ENCODE measurements at places on chromosomes 11 and 22. TPM values are rescaled to one million over a fixed set of nuclear protein-coding genes. Genes with fewer than 3 reads are reported as not detected.

DNA sequence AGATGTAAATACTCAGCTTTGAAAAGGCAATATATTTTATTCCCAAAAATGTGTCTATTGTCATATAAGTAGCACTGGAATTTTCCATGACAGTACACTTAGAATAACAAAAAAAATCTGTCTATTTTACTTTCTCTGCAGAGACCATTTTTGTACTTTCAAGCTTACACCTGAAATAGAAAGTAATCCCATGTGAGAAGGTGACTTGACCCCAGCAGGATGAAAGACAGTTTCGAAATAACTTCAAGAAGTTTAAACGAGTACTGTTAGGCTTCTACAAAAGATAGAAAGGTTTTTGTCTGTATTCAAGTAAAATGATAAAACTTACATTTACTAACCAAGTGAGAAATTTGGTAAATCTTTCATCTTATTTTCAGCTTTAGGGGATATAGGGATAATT lies 259.9 kb upstream of the CTSC start:
- DNase-seq = no peak

DNA sequence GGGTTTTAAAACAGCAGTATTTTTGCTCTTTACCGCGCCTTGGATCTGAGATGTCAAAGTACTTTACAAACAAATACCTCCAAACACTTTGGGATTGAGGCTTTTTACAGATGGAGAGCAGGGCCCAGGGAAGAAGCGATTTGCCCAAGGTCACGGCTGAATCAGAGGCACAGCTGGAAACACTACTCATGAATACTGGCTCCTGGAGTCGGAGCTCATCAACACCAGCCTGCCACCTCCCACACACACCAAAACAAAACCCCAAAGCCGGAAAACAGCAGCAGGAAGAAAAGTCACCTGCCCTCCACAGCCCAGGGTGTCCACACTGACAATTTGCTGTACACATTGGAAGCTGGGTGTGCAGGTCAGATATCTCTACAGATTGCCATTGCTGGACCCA lies 339.4 kb downstream of the CADM1 start:
- no peak for DNase-seq

GRCh38 chr11:66121466-66121865 lies 51.4 kb downstream of the PACS1 start:
- DNase-seq = no peak

DNA sequence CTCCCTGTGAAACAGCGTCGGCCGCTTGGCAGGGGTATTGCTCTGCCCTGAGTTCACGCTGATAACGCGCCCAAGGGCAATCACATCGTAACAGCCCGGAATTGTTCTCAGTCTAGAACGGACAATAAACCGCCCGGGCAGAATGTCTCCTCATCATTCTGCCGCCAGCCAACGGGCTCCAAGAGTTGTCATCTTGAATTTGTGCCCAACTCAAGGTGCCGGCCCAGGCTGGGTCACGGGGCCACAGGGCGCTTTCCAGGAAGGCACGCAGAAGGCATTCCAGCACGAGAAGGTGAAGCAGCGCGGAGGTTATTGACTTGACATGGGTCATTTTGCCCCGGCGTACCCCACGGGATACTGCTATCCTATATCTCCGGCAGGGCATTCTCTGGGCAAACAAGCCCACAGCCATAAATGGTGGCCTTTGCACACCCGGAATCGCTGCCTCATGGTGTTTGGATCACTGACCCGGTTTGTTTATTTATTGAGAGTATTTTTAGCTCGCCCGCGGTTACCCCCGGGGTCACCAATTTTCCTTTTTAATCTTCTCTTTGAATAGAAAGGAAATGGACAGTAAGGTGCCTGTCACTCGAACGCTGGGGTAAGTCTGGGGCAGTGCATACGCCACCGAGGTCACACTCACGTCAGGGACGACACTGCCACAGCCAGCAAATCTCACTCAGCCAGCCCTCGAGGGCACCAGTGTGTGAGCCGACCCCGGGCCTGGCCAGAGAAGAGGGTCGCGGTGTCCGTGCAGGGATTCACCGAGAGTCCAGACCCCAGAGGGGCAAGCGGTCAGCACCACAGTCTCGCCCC lies 72.4 kb upstream of the FGF3 start:
- no peak for DNase-seq

GRCh38 chr11:68810164-68810563 lies 31.6 kb downstream of the CPT1A start:
- peak; percentile 76 for DNase-seq

GRCh38 chr11:35163702-35164496 lies 24.9 kb downstream of the CD44 start:
- DNase-seq = no peak

DNA sequence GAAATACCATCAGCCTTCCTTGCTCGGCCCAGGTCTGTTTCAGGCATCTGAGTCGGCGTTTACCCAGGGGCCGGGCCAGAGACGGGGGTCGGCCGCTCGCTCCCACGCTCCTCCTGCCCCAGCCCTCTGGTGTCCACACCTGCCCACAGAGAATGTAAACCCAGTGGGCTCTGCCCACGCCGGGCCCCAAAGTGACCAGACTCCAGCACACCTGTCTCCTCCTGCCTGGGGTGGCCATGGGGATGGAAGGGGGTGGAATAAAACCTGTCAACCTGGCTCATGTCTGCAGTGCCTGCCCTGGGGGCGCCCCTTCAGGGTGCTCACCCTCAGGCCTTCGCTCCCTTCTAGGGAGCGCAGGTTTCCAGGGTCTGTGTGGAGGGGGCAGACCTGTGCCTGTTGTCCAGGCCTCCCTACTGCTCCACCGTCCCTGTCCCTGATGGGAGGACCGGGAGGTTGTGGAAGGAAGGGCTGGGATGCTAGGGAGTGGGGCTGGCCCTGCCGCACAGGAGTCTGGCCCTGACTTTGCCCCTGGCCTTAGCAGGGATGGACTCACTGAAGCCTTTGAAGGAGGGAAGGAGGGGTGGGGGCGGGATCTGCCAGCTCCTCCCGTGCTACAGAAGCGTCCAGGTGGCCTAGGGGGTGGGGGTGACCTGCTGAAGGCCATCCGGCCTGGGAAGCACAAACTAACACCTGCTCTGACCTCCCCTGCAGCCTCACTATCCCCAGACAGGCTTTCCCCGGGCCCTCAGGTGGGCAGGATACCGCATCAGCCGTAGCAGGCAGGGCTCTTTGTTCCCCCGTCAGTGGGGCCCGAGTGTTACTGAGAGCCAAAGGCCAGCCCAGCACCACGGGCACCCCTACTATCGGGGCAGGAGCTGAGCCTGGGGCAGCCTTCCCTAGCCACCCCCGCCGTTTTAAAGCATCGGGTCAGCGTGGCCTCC lies 14.7 kb upstream of the ARHGAP8 start:
- DNase-seq = no peak

DNA sequence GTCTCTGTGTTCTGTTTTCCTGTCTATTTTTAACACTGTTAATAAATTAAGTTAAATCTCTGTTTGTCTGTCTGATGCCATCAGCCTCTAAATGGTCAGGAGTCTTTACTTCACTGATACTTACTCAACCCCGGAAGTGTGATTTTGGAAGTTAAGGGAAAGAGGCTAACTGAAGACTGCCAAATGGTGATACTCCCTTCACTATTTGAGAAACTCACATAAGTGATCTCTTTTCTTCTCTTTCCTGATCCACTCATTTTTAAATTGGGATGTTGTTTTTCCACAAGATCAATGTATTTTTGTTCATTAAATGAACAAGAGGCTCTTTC lies 389 bp upstream of the CASP12 start:
- no peak for DNase-seq

- DNase-seq = no peak
Measured at GRCh38 chr11:8263109-8263768, 439 bp downstream of the LMO1 start.

DNA sequence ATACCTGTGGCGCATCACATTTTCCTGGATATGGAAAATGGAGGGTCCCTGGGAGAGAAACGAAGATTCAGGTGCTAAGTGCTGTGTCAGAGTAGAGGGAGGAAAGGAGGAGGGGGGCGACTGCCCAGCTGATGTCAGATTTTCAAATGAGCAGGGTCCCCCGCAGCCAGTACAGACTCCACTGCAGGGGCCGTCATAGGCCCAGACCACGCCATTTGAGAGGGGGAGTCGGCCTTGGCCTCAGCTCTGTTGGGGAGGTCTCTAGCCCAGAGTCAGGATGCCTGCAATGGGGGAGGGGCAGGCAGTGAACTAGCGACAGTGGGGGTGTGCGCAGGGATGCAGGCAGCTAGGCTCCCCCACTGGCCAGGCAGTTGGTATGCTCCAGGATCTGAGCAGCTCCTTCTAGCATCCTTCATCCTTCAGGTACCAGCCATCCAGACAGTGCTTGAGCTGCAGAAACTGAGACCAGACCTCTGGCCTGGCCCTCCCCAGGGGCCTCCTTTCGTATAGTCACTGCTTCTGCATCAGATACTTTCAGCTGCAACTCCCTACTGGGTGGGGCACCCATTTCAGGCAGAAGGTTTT lies at the start of the genes BSCL2 and GNG3:
Gene BSCL2 (minus strand): TSS at position 148 of the 585 bp plus-strand sequence. CDS start 229 bp downstream, outside the sequence.
Gene GNG3 (plus strand): TSS at position 400 of the 585 bp plus-strand sequence. CDS start 620 bp downstream, outside the sequence.
- DNase-seq = no peak

DNA sequence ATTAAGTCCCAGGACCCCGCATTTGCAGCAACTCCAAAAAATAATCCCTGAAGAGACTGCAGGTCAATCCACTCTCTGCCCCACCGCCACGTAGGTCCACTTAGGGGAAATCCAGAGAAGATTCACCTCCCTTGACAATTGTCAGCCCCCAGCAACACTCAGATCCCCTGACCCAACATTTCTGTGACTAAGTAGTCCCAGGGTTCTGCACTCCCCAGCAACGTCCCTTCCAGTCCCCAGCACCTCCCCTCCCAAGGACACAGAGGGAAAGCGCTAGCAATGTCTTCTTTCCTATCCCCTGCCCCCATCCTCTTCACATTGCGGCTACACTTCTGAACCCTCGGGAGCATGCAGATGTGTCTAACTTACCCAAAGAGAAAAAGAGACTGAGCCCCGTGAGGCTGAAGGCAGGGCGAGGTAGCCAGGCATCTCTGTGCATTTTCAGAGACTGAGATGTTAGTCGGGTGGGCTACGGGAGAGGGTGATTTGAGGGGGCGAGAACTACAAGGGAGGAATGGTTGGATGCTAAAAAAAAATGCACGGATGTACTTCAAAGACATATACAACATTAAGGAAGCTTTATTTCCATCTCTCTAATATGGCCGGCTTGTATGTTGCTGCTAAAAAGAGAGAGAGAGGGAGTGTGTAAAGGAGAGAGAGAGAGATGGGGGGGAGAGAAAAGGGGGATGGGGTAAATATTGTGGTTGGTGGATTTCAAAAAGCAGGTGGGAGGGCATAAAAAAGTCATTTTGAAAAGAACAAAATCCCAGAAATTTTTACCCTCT lies at the start of gene SCN2B:
Gene SCN2B (minus strand): TSS at position 647 of the 785 bp plus-strand sequence. CDS start 208 bp downstream, at position 439.
- DNase-seq = no peak

- peak; percentile 18 for DNase-seq
Measured at GRCh38 chr22:18000441-18001039, 23.8 kb downstream of the MICAL3 start.

- DNase-seq = no peak
Measured at GRCh38 chr22:48563118-48563965, 1264.3 kb downstream of the BRD1 start.

GRCh38 chr22:43118953-43119458 lies 8.5 kb downstream of the BIK start:
- no peak for DNase-seq

DNA sequence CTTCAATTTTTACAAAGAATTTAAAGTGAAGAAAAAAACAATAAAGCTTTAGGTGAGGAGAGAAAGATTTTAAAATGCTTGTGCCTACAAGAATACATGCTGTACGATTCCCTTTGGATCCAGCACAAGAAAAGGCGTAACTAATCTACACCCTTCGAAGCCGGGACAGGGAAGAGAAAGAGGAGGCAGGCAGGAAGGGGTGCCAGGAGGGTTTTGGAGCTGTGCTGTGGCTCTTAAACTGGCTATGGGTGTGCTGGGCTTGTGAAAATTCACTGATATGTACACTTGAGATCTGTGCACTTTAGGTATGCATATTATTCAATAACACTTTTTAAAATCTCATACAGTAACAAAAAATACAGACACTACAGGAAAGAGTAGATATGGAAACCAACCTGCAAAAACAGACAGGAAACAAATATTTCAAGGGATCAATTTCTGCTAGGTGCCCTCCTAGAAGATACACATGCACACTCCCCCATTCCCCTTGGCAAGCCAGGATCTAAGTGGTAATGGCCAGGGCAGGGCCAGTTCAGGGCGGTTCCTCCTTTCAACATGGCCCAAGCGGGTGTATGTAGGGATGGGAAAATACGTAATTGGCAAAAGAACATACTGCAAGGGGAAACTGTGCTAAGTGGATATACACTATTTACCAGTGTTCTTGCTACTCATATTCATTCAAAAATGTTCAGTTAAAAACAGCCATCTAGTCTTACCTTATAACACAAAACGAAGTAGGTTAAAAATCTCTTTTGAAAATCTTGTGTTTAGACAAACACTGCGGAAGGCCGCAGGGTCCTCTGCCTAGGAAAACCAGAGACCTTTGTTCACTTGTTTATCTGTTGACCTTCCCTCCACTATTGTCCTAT lies 54.2 kb downstream of the PACSIN2 start:
- DNase-seq = no peak

DNA sequence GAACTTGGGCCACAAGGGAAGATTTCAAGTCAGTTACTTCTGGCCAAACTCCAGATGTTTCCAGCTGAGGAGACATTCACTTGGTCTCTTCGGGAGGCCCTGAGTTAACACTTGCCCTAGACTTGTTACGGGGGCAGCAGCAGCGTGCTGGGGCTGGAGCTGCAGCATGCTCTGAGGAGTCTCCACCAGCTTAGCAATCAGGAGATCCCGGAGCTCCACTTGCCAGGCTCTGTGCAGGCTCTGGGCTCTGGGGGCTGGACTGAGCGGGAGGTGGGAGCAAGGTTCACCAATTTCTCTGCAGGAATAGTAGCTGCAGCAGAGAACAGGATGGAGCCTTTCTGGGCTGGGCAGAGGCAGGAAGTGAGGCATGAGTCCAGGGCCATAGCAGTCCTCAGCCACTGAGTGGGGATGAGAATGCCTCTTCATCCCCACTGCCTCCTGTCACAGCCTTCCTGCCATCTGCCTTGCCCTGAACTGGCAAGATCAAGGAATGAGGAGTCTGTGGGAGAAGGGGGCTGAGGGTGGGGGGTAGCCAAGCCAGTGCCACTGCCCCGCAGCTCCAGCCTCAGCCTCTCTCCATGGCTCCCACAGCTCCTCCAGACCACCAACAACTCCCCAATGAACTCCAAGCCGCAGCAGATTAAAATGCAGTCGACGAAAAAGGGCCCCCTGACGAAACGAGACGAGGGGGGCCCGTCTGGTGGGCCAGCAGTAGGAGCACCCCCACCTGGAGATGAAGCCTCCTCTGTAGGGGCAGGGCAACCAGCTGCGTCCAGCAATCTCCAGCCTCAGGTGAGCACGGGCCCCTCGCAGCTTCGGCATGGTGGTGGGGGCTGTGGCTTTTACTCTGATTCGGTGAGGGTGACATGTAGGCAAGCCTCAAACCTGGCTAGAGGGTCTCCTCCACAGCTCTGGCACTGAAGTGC lies 23.4 kb downstream of the GTPBP1 start:
- DNase-seq = no peak

Gene KIF18A
- 0.73 TPM for total RNA-seq

Gene MMP11
- total RNA-seq = 6.3 TPM
